ENCODE measurements at places on chromosomes 5 and 9.

- DNase-seq: no peak
These were observed 1343.1 kb upstream of the C9orf72 start for GRCh38 chr9:28916348-28916747.

- DNase-seq: no peak
These were observed 1.5 kb downstream of the HAUS6 start for GRCh38 chr9:19101203-19101602.

- no peak for DNase-seq
These were observed 254.5 kb downstream of the TLR4 start for GRCh38 chr9:117958726-117959125.

- no peak for DNase-seq
These were observed 71.0 kb upstream of the IL7R start for GRCh38 chr5:35785601-35786085.

DNA sequence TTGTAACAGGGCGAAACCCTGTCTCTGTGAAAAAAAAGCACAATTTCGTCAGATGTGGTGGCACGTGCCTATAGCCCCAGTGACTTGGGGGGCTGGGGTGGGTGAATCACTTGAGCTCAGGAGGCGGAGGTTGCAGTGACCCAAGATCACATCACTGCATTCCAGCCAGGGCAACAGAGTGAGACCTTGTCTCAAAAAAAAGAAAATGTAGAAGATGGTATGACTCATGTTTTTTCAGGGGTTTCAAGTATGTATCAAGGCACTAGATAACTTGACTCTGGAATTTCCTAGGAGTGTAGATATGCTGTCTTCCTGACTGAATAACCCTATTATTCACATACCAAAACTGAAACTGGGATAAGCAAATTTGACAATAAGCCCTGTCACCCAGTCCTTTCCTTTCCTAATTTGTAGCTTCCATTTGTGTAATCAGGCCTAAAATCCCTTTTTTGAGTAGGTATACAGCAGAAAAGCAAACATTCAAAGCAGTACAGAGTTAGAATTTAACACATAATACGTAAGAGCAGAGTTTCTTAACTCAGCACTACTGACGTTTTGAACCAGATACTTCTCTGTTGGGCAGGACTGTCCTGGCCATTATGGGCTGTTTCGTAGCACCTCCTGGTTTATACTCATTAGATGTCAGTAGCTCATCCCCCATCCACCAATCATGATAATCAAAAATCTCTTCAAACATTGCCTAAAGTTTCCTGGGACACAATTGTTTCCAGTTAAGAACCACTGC is 17.3 kb upstream of the ANKRD18B start:
- no peak for DNase-seq

DNA sequence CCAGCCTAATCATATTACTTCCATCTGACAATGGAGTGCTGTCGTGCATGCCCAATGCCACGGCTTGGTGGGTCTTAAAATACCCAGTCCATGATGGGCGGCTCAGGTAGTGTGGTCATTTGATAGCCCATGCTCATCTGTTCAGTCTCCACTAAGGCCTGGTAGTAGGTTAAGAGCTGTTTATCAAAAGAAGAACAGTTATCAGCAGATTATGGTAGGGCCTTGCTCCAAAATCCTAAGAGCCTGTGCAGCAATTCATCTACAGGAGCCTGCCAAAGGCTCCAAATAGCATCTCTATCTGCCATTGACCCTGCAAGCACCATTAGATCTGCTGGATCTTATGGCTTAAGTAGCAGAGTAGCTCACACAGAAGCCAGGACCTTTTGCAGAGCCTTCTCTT is 21.8 kb upstream of the NTRK2 start:
- no peak for DNase-seq

DNA sequence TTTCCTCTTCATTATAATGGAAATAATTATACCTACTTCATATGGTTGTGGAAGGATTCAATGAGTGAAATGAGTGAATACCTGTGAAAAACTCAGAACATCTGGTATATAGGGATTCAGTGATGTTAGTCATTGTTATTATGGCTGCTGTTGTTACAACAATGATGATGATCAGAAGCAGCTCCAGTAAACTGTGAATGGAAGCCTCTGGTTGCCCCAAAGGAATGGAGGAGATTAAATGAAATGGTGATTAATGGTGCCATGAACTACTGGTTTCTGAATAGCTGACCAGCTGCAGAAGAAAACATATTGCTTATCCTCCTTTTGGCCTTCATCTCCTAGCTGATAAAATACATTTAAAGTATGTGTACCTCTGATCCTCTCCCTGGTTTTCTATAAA is 372.0 kb downstream of the ARHGEF28 start:
- no peak for DNase-seq

- DNase-seq: no peak
These were observed 17.1 kb downstream of the DELE1 start for GRCh38 chr5:141940695-141941271.

DNA sequence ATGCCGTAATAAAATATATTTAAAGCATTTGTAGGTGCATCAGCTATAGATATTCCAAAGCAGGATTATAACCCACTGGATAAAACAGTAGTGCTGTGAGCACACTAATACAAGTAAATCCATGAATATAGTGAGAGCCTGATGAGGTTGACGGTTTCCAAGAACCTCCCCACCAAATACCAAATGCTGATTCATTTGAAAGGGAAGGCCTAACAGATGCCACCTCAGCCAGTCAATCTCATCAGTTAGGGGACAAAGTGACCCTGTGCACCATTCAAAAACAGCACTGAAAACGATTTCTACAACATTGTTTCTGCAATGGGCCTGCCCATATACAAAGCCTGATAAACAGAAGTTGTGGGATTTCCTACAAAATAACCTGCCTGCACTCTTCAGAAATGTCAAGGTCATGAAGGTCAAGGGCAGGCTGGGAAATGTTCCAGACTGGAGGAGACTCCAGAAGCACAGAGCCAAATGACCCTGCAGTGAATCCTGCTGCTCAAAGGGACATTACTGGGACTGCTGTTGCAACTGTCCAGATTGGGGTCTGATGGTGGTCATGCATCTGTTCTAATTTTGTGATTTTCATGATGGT is 69.6 kb downstream of the ROR2 start:
- DNase-seq: no peak

GRCh38 chr9:97321691-97322090 is 14.2 kb downstream of the CCDC180 start:
- DNase-seq: no peak

DNA sequence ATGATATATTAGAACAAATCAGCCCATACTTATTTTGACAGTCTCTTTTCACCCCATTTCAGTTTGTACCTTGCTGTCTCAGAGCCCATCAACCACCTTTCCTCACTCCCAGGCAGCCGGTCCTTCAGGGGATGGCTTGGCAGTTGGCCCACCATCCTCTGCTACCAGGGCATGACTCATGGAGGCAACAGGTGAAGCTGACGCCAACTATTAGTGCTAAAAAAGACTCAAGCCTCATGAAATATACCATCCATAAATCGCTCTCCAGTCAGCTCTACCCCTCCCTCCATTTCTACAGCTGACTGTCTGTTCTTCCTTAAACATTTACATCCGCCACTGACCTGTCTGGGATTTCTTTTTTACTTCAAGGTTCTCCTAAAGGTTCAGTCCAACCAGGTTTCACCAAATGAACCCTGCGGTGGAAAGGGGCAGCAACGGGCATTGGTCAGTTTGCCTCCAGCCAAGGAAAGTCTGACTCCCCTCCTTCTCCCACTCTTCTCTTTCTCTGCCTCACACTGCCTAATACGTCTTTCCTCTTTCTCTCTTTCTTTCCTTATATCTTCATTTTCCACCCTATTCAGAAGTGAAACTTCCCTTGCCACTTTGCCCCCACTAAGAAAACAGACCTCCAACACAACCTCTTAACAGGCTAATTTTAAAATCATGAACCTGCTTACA is 439.1 kb downstream of the RAB3C start:
- DNase-seq: no peak

DNA sequence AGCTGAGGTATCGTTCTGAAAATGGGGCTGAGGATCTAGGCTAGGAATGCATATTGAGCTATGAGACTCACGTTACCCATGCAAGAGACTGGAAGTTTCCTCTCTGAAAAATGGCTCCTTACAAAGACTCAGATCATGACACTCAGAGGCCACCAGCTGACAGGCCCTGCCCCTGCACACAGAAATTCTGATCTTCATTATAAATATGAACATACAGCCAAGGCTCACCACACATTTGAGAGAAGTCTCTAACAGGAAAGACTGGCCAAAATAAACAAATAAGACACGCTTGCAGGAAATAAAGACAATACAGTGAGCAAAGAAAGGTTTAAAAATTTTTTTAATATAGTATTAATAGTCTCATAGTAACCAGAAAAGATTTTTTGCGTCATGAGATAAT is 365.9 kb downstream of the NFIB start:
- DNase-seq: no peak

- no peak for DNase-seq
These were observed 1.6 kb upstream of the UBAC1 start for GRCh38 chr9:135962696-135963307.

GRCh38 chr5:94057655-94058054 is 316.3 kb upstream of the POU5F2 start:
- no peak for DNase-seq

DNA sequence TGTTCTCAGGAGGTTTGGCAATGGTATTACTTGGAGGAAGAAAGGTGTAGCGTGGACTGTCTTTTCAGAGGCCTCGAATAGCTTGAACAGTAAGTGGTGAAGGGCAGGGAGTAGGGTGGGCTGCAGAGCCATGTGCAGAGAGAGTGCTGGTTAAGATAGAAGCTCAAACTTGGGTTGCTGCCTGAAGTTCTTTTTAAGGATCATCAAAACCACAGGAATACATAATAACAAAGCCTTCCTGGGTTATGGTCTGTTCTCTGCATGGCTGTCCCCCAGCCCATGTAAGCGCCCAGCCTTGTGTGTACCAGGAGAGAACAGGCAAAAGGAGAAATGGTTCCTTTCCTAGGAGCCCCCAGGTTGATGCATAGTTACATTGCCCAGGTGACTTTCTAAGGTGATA is 43.9 kb downstream of the RCL1 start:
- no peak for DNase-seq

DNA sequence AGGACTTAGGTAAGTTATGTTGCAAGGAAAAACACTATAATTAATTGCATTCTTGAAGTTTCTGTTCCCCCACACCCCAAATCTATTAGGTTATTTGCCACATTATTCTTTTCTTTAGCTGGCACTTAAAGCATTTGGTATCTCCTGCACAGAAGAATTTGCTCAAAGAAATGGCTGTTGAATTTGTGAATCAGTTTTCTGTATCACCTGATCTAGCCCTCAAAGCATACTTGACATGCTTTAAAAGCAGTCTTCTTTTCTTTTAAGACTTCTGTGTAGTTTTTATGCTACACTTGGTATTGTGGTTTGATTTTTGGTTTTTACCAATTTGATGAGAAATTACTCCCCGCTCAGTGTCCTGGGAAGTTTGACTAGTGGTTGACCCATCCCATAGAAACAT is 69.1 kb downstream of the RIC1 start:
- DNase-seq: no peak

Measured in NCI-H2227 treated with DMSO at 0.1 percent for 48 hours (cell line).